ENCODE measurements at places on chromosomes 16 and 17. TPM values are rescaled to one million over a fixed set of nuclear protein-coding genes. Genes with fewer than 3 reads are reported as not detected.

BRCA1 gene
- 11.7 TPM for total RNA-seq

ACAP1 gene
- 13.7 TPM for total RNA-seq

LRRC46 gene
- 3.4 TPM for total RNA-seq

PITPNM3 gene
- total RNA-seq: 7.3 TPM

DNA sequence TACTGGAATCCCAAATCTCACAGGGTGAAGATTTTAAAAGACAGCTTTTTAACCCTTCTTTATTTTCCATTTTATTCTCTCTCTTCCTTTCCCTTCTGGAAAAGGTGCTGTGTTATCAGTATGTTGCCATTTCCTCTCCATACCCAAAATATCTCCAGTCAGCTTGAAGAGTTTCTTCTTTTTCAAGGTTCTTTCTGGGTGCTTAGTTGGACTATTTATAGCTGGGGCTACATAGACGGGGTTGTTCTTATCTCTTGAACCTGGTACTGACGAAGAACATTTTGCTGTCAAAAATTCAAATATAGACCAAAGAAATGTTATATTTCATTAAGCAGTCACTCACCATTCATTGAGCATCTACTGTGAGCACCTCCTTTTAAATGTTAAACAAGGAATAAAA lies 48.6 kb downstream of the IST1 start:
- H3K27me3 ChIP-seq: no peaks in the 10 kb centered on the region
- no peak for DNase-seq
- H3K36me3 ChIP-seq: no peaks in the 10 kb centered on the region
- no peak overlapping the region for H3K27ac ChIP-seq
- H3K4me1 ChIP-seq: no peaks in the 10 kb centered on the region
- H3K4me3 ChIP-seq: no peak overlapping the region

DNA sequence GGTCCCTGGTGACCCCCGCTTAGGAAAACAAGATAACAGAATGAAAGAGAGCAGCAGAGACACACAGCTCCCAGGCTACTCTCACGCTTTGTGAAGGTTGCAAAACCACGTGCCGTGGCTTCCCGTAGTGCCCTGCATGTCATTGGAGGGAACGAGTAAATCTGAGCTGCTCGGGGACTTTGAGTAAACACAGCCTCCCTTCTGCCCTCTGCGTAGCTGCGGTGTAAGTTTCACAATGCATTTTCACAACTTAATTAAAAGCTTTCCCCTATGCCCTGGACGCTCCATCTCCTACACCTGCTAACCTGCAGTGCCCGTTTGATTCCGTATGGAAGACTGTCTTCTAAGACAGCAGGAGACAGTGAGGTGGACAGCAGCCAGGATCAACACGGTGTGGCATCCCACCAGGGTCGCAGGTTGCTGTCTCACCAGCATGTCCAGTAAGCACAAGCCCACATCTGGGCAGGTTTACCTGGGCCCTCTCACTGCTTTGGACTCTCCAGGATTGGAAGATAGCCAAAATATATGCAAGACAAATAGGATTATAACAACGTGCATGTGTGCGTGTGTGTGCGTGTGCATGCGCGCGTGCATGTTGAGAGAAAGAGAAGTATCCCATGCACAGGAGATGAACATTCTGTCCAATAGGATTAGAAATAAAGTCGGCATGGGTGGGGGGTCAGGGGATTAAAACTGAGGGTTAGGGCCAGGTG lies 116.4 kb upstream of the RCVRN start:
- peaks cover 51% of the 10 kb centered on the region for H3K4me1 ChIP-seq
- H3K4me3 ChIP-seq: no peak overlapping the region
- no peak for DNase-seq
- no peak overlapping the region for H3K27ac ChIP-seq

- no peaks in the 10 kb centered on the region for H3K27me3 ChIP-seq
- DNase-seq: no peak
- H3K4me3 ChIP-seq: no peak overlapping the region
- H3K4me1 ChIP-seq: no peaks in the 10 kb centered on the region
- no peaks in the 10 kb centered on the region for H3K36me3 ChIP-seq
These were observed 148.5 kb downstream of the CEP112 start for GRCh38 chr17:66043419-66043818.

DNA sequence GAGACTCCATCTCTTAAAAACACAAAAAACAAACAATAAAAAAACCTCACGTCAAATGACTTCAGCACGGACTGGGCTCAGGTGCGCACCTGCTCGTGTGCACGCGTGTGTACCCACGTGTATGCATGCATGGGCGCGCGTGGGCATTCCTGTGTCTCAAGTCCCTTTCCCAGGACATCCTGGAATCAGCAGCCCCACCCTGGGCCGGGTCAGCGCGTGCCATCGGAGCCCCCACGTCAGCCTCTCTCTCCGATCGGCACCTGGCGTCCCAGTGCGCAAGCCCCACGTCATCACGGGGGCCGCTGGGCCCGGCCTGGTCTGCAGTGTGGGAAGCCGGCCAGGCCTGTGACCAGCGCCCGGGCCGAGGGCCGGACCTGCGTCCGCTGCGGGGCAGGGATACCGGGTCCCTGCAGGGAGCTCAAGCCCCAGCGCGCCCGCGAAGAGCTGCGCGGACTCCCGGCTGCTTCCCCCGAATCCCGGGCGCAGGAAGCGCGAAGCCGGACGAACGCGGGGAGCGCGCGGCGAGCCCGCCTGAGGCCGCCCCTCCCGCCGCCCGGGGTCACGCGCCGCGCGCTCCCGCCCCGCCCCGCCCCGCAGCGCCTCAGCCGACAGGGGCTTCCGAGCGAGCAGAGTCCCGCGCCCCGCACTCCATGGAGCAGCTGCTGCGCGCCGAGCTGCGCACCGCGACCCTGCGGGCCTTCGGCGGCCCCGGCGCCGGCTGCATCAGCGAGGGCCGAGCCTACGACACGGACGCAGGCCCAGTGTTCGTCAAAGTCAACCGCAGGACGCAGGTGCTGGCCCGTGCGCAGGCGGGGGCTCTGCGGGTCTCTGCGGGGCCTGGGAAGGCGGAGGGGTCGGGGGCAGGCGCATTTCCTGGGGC lies at the start of gene FN3K:
TSS of gene FN3K (plus strand) at position 629 of the 880 bp plus-strand sequence. CDS start at position 651, 22 bp downstream.
- H3K36me3 ChIP-seq: peaks cover 62% of the 10 kb centered on the region
- peak within 1 kb of the TSS; percentile 40 for H3K27ac ChIP-seq
- no peaks in the 10 kb centered on the region for H3K27me3 ChIP-seq
- peak; percentile 87 for DNase-seq
- peak within 1 kb of the TSS; percentile 54 for H3K4me3 ChIP-seq
- H3K4me1 ChIP-seq: peaks cover 35% of the 10 kb centered on the region

- peaks cover 21% of the 10 kb centered on the region for H3K4me1 ChIP-seq
- H3K27me3 ChIP-seq: no peaks in the 10 kb centered on the region
- no peak overlapping the region for H3K4me3 ChIP-seq
- DNase-seq: no peak
- no peaks in the 10 kb centered on the region for H3K36me3 ChIP-seq
These were observed 13.1 kb downstream of the ZSCAN10 start for GRCh38 chr16:3085868-3086595.

GRCh38 chr16:85416228-85417109 lies 196.7 kb upstream of the GSE1 start:
- H3K4me1 ChIP-seq: peaks cover 27% of the 10 kb centered on the region
- no peak for DNase-seq
- peaks cover 4% of the 10 kb centered on the region for H3K36me3 ChIP-seq
- no peak overlapping the region for H3K27ac ChIP-seq
- no peaks in the 10 kb centered on the region for H3K27me3 ChIP-seq
- H3K4me3 ChIP-seq: no peak overlapping the region

DNA sequence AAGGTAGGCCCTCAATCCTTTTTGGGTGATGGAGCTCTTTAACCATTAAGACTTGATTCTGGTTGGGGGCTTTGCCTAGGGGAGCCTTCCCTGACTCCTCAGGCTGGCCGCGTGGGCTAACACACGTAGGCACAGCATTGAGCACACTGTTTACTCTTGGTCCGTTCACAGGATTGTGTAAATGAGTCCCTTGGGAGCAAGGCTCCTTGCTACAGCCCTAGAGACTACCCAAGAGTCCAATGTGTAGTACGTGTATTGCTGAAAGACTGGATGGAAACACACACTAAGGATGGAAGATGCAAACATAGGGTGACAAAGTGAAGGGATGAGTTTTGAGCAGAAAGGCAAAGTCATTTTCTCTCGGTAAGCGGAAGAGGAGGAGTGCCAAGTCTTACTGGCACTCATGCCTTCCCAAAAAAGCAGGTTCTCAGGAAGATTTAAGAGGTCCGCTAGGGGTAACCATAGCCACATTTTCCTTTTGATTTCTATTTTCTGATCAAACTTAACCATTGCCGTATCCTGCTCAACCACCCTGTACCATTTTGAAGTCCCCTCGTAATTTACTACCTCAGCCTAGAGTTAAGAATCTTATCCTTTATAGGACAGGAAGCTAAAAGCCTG lies 911 bp upstream of the ITGA2B start:
- H3K27ac ChIP-seq: no peak overlapping the region
- H3K36me3 ChIP-seq: peaks cover 3% of the 10 kb centered on the region
- peaks cover 5% of the 10 kb centered on the region for H3K27me3 ChIP-seq

DNA sequence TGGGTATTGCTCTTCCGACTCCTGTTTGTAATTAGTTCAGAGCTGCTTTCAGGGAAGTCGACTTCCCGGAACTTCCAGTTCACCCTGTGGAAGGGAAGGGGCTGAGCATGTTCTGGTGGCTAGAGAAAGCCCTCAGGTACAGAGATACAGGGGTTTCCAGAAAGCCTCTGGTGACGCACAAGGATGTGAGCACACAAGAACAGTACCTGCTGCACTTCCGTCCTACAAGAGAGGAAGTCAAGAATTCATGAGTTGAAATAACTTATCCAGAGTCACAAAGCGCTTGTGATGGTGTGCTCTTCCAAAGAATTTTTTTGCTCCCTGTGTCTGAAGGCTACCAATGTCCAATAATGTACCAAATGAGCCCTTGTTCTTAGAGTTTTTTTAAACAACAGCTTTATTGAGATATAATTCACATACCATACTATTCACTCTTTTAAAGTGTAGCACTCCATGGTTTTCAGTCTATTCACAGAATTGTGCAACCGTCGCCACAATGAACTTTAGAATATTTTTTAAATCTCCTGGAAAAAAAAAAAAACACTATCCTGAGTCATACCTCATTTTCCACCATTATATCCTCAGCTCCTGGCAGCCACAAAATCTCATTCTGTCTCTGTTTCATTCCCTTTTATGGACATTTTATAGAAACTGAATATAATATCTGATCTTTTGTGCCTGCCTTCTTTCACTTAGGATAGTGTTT lies 327.6 kb downstream of the CDH13 start:
- no peak overlapping the region for H3K4me3 ChIP-seq
- no peaks in the 10 kb centered on the region for H3K4me1 ChIP-seq
- H3K27me3 ChIP-seq: no peaks in the 10 kb centered on the region
- DNase-seq: no peak

DNA sequence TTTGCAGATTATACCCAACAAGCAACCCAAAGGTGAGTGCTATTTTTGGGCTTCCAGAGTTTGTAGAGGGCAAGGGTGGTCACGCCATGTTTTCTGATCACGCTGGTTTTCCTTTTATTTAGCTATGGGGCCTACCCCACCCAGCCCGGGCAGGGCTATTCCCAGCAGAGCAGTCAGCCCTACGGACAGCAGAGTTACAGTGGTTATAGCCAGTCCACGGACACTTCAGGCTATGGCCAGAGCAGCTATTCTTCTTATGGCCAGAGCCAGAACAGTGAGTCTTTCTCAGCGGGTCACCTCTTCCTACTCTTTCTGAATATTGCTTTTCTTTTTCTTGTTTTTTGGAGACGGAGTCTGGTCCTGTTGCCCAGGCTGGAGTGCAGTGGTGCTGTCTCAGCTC lies 2.5 kb downstream of the FUS start:
- H3K36me3 ChIP-seq: peaks cover 48% of the 10 kb centered on the region
- no peak overlapping the region for H3K4me3 ChIP-seq
- H3K4me1 ChIP-seq: peaks cover 33% of the 10 kb centered on the region
- no peaks in the 10 kb centered on the region for H3K27me3 ChIP-seq

DNA sequence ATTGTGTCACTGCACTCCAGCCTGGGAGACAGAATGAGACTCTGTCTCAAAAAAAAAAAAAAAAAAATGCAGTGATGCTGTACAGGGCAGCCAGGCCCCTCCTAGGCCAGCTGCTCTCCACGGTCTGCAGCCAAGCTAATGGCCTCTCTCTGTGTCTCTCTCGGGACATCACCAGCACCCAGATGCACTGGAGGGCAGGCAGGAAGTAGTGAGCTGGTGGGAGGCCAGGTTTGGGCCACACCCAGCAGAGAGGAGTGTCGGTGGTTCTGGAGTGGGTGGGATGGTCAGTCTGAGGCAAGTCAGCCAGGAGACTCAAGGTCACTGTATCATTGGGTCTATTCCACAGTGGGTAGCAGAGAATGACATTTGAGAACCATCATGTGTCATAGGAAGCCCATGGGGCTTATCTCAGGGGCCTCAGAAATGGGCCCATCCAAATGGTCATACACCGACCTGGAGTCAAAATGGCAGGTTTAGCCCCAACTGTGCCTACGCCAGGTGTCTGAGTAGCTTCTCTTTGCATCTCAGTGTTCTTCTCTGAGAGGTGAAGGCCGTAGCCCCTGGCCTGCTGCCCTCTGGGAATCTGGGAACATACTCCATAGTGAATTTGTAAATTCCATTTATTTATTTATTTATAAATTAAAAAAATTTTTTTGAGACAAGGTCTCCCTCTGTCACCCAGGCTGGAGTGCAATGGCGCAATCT lies 22.7 kb downstream of the WNT9B start:
- H3K27me3 ChIP-seq: no peaks in the 10 kb centered on the region
- peaks cover 23% of the 10 kb centered on the region for H3K36me3 ChIP-seq
- no peak for DNase-seq
- no peak overlapping the region for H3K27ac ChIP-seq
- H3K4me3 ChIP-seq: no peak overlapping the region
- peaks cover 10% of the 10 kb centered on the region for H3K4me1 ChIP-seq

DNA sequence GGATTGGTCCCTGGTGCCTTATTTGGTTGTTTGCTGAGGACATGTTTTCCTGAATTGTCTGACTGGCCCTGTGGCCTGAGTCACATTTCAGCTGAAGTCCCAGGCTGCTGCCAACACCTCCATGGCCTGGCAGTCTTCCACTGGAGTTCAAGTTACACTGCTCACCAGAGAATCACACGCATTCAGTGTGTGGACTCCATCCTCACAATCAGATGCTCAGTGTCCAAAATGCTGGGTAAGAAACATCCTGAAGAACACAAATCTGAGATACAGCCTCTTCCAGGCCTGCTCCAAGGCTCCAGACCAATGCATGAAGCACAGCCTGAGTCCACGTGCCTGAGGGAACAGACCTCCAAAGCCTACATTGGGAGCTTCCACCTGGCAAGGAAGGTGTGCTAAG lies 19.2 kb downstream of the CD300LB start:
- no peaks in the 10 kb centered on the region for H3K36me3 ChIP-seq
- no peak overlapping the region for H3K27ac ChIP-seq
- no peaks in the 10 kb centered on the region for H3K27me3 ChIP-seq

GRCh38 chr16:86157616-86158247 lies 258.8 kb downstream of the IRF8 start:
- no peak for DNase-seq
- H3K27ac ChIP-seq: no peak overlapping the region
- no peak overlapping the region for H3K4me3 ChIP-seq
- H3K27me3 ChIP-seq: no peaks in the 10 kb centered on the region
- no peaks in the 10 kb centered on the region for H3K4me1 ChIP-seq
- no peaks in the 10 kb centered on the region for H3K36me3 ChIP-seq

Measured in spinal cord (tissue), 10 donors.